ENCODE measurements at places on chromosomes 12 and 14. TPM values are rescaled to one million over a fixed set of nuclear protein-coding genes. Genes with fewer than 3 reads are reported as not detected.

DNA sequence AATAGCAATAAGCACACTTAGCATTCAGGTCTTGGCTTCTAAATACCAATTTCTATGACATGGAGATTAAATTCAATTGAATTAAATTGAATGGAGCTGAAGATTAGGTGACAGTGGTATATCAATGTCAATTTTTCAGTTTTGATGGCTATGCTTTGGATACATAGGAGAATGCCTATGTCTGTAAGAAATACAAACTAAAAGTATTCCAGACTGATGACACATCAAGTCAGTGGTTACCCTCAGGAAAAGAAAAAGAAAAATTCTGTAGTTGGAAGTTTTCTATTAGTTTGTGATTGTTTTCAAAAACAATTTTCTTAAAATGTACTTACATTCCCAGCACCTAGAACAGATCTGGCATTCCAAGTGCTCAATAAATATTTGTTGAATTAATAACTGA is 4.9 kb upstream of the DCAF4 start:
- no peak for DNase-seq

DNA sequence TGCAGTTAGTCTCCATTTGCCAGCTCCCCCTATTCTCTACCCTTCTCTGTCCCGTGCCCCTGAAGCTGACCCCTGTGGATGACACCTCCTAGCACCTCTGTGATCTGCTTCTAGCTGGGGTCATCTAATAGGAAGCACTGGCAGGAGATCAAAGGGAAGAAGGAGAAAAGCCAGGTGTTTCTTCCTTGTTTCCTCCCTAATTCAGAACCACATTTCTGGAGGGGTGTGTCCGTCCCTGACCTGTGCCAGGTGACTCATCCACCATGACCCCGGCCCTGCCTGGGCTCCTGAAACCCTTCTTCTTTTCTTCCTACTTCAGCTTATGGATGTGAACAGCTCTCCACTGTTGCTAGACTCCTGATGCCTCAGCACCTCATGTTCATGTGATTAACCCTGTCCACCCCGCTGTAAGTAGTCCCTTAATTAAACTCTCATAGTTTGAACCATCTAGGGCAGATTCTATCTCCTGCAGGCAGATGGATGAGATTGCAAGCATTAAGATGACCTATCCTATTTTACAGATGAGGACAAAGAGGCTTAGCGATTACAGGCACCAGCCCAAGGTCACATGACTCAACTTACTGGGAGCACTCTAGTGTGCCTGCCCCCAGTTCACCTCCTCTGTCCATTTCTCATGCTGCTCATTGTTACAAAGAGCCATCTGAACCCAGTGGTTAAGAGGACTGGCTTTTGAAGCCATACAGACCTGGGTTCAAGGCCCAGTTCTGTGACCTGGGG is 770.5 kb downstream of the MED13L start:
- no peak for DNase-seq

GRCh38 chr14:90849787-90850444 is 33.7 kb upstream of the TTC7B start:
- no peak for DNase-seq

Gene LALBA
- total RNA-seq, result not detected

Gene HOXC6
- total RNA-seq, result not detected

Gene SLC24A4
- not detected for total RNA-seq

GRCh38 chr14:25658988-25659387 is 609.0 kb upstream of the STXBP6 start:
- no peak for DNase-seq

Gene GLS2
- total RNA-seq, result 9.8 TPM

Gene LRRK2
- 0.39 TPM for total RNA-seq

- DNase-seq, result no peak
Measured at GRCh38 chr14:61643555-61643954, 51.8 kb upstream of the HIF1A start.

Gene GPR65
- total RNA-seq, result 14.2 TPM

Gene CRY1
- 31.1 TPM for total RNA-seq

Gene CMKLR1
- total RNA-seq, result 0.94 TPM

Gene NANOG
- not detected for total RNA-seq

Gene ZBTB42
- total RNA-seq, result 11.6 TPM

GRCh38 chr12:101436136-101436535 is 28.6 kb upstream of the ARL1 start:
- no peak for DNase-seq

- DNase-seq, result peak; percentile 45
Measured at GRCh38 chr14:102140027-102140749, 491 bp downstream of the WDR20 start.

DNA sequence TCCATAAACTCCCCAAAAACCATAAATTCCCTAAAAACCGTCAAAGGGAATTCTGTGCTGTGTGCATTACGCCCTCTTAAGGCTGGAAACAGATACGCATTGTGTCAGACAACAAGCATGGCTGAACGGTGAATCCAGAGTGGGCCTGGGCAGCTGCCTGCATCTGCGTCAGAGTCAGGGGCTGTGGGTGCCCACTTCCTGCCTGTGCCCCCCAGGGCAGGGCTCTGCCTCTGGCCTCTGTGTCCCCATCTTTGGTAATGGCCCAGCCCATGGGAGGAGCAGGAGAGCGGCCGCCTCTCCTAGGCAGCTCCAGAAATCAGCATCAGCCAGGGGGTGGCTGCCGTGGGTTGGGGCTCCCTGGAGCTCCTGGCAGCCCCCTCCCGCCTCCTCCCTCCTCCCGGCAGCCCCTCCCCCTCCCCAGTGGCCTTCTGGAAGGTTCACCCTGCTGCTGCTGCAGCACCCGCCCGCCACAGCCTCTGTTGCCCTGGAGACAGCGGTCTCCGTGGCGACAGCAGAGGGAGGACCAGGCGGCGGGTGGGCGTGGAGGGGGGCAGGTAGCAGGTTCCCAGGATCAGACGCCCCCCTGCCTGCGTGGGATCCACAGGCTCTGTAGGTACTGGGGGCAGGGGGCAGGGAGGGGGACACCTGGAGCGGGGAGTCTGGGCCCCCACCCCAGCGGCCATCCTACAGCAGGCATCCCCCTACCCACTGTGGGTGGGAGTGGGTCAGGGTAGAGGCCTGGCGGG is 5.9 kb downstream of the MMP17 start:
- no peak for DNase-seq

GRCh38 chr12:105674871-105675699 is 344.6 kb downstream of the C12orf75 start:
- no peak for DNase-seq

DNA sequence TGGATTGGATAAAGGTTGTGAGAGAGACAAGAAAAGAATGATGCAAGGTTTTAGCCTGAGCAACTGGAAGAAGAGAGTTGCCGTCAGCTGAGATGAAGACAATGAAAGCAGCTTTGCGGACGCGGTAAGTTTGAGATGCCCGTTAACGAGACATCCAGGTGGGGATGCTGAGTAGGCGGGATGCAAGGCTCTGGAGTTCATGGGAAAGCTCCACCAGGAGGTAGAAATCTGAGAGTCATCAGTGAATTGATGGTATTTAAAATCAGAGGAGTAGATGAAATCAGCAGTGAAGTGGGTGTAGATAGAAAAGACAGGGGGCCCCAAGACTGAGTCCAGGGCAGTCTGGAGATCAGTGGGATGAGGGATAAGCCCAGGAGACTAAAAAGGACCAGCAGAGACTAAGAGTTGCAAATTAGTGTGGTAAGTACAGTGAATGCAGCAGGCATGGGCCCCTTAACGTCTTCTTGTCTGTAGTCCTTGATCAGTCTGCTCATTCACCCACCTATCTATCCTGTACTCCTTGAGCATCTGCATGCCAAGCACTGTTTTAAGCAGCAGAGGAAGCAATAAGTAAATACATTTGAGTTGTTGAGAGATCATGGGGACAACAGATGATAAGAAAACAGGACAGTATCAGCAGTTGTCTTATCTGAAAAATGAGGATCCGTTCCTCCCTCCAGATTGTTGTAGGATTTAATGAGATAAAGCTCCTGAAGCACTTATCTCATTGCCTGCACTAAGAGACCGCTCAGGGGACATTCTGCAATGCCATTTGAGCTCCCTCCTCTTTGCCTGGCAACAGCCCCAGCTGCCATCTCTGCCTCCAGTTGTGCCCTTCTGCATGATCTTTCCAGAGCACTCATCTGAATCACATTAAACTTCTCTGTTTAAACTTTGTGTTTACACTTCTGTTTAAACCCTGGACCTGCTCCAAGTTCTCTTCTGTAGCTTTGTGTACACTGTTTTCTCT is 91.5 kb downstream of the APAF1 start:
- no peak for DNase-seq

Gene ESR2
- not detected for total RNA-seq

DNA sequence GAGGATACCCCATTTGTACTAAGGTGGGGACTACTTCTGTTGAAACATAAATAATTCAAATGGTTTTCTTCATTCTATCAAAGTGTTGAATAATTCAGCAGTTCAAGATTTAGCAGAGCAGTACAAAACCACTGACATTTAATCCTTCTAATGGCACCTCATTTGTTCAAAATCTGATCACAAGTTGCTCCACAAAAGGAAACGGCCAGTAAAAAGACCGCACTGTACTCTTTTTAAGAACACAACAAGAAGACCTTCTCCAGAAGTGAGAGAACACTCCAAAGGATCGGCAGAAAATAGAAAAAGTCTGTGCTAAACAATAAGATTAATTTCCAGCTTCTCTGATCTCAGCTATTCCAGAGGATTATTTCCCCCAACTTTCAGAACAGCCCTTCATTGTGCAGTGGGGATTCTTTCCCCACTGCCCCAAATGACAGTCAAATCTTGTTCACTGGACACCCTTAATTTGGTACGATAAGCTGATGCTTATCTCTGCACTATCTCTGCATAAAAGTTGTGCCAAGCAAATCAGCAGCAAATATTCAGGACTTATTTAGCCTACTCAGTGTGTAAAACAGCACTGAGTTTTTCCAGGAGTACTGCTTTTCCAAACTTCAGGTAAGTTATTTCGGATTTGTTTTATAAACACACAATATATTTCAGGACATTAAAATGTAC is 5.2 kb downstream of the MPHOSPH9 start:
- DNase-seq, result no peak

GRCh38 chr12:102300824-102301461 is 103.3 kb upstream of the PMCH start:
- DNase-seq, result no peak

GRCh38 chr14:34682787-34683321 is 31.5 kb downstream of the CFL2 start:
- no peak for DNase-seq

Gene PIWIL1
- not detected for total RNA-seq

DNA sequence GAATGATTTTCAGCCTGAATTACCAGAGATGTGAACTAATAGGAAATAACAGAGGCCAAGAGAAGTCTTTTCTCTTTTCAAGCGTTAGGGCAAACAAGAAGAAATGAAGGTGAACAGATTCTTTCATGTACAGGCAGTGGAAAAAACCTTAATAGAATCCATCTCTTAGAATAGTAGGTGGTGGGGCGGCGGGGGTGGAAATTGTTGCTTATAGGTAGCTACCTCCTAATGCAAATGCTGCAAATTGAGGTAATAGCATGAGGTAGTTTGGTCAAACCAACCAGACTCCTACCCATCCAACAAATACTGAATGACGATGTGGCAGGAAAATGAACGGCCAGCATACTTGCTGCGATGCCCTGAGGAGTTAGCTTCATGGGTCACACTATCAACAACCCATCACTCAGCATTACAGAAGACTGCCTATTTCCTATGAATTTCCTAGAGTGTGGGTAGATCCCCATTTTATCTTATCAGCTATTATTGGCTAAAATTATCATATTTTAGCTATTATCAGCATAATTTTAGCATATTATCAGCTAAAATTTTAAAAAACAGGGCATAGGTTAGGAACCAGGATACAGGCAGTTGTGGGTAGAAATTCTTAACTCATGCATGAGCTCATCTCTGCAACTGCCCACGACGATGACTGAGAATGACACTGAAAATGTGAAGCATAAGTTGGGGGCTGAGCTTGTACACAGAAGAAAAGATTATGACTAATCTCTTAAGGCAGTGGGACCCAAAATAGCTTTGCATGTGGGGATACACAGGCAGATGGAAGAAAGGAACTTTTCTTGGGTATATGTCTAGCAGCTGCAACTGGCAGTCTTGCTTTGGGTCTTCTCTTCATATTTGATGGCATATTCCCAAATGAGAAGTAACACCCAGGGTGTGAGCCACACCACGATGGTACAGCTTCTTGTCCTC is 68.7 kb downstream of the NIN start:
- DNase-seq, result no peak

DNA sequence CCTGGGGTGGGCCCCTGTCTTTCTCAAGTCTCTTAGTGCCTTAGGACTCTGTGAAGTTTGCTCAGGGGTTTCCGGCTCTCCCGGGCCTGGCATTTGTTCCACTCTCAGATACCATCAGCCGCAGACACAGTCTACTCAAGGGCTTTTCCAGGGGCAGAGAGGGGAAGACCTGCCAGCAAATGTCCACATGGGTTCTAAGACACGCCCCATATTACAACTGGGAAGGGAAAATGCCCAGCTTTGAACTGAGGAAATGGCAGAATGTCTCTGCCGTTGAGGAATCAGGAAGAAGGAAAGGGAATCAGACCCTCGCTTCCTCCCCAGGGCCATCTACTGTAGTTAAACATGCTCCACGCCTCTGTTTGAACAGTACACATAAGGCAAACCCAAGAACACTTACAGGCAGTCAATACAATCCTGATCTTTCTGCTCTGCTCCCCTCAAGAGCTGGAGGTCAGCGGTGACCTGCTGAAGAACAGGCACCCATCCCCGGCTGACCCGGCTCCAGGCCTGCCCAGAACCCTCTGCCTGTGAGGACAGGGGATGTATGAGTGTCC is 7.9 kb downstream of the CCDC85C start:
- no peak for DNase-seq

Gene TAS2R9
- total RNA-seq, result not detected

GRCh38 chr14:92728759-92729364 is 19.6 kb downstream of the LGMN start:
- DNase-seq, result no peak

GRCh38 chr12:119274636-119275065 is 59.9 kb upstream of the CCDC60 start:
- no peak for DNase-seq

GRCh38 chr14:20501346-20501745 is 4.0 kb upstream of the RNASE10 start:
- DNase-seq, result no peak
